ENCODE measurements at places on chromosomes 2 and 18.

DNA sequence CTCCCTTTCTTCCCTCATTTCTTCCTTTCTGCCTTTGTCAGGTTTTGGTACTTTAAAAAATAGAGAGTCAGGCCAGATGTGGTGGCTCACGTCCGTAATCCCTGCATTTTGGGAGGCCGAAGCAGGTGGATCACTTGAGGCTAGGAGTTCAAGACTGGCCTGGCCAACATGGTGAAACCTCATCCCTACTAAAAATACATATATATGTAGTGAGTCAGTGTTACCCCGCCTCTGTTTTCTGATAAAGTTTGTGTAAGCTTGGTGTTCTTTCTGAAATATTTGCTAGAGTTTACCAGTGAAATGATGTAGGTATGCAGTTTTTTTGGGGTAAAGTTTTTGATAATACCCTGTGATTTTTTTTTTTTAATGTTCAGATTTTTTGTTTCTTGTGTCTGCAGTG, 58.8 kb downstream of the DGKD start:
- DNase-seq: no peak

GRCh38 chr2:68771211-68771751, 36.7 kb downstream of the ARHGAP25 start:
- DNase-seq: no peak

GRCh38 chr2:171081649-171082111, 79.0 kb downstream of the TLK1 start:
- DNase-seq: no peak

- no peak for DNase-seq
Observed at GRCh38 chr2:184875911-184876310, 277.6 kb downstream of the ZNF804A start.

- DNase-seq: no peak
Observed at GRCh38 chr2:37125416-37125815, 31.4 kb downstream of the EIF2AK2 start.

GRCh38 chr2:226213717-226214116, 585.9 kb downstream of the IRS1 start:
- DNase-seq: no peak

DNA sequence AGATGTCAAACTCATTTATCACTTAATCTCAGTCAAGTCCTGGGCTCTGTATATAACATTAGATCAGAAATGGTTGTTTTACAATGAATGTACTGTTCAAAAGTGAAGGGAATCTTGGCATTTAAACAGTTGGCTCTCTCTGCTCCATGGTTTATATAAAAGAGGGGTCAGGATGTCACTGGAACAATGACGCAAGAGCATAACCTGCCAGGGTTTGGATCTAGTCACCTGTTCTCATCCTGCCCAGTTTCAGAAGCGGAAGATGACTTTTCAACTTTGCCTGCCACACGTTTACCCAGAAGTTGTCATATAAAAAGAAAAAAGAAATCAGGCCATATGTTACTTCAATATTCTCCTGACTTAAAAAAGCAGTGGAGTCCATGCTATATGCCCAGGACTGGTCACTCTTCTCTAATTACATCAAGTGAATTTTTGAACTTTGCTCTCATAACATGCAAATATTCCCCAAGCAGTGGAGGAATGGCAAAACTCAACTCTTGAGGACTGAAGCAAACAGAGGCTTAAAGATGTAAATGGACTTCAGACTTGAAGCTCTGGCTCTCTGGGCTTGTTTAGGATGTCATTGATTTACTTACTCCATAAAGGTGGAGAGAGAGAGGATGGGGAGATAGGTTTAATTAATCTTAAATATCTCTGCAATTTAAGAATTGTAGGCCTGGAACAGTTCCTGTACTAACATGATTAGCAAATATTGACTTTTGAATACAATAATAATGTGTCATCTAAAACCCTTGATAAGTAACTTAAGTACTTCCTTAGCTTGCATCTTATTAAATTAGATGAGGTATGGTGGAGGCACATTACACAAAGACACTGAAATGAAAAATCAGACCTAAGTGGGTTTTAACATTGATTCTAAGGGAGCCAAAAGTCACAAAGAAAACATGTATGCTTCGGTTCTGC, 58.3 kb downstream of the ETAA1 start:
- DNase-seq: no peak

GRCh38 chr18:532632-533031, 32.1 kb upstream of the COLEC12 start:
- DNase-seq: no peak

DNA sequence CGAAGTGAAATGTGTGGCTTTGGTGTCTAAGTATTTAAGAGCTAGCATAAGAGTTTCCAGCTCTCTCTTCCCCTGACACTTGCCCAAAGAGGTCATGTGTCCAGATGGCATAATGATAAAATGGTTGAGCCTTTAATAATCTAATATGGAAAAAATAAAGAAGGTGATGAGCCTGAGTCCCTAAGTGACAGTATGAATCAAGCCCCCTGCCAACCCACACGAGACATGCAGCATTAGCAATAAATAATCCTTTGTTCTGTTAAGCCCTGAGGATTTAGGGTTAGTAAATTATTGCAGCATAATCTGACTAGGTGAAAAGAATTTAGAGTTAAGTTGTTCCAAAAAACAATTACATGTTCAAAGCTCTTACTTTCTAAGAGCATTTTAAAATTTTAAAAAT, 217.2 kb upstream of the CCDC150 start:
- no peak for DNase-seq

GRCh38 chr2:222732489-222733178, 61.2 kb downstream of the MOGAT1 start:
- DNase-seq: no peak

- DNase-seq: no peak
Observed at GRCh38 chr2:23302591-23302990, 82.4 kb upstream of the KLHL29 start.

DNA sequence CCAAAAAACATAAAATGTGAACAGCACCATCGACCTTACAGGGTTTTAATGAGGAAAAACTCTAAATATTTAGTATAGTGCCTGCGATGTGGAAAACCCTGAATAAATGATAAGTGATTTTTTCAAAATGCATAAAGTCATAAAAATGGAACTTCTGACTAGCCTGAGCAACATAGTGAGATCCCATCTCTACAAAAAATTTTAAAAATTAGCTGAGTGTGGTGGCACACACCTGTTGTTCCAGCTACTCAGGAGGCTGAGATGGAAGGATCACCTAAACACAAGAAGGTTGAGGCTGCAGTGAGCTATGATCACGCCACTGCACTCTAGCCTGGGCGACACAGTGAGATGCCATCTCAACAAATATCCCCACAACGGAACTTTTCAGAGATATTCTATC, 4.2 kb downstream of the GGCX start:
- DNase-seq: no peak

GRCh38 chr2:234620018-234620417, 123.1 kb upstream of the ARL4C start:
- DNase-seq: no peak

- no peak for DNase-seq
Observed at GRCh38 chr2:156590085-156590739, 154.0 kb downstream of the GPD2 start.

GRCh38 chr2:230842473-230842872, 22.3 kb upstream of the ITM2C start:
- DNase-seq: no peak

DNA sequence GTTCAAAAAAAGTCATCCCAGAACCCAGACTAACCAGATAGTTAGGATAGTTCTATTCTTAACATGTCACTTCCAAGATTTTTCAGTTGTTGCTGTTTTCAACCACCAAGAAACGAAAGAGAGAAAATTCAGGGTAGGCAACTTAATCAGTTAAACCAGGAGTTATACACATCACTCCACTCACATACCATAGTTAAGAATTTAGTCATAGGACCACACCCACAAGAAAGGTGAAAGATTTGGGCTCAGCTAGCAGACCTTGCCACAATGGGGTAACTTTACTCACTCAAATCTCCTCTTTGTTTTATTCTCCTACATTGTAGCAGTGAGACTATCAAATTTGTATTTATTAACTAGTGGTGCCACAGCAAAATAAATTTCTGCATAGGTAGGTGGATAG, 473.6 kb downstream of the NUP35 start:
- no peak for DNase-seq

GRCh38 chr2:241000831-241001321, 2.5 kb downstream of the SNED1 start:
- no peak for DNase-seq

GRCh38 chr2:133167990-133168389, 400.3 kb downstream of the NCKAP5 start:
- DNase-seq: no peak

DNA sequence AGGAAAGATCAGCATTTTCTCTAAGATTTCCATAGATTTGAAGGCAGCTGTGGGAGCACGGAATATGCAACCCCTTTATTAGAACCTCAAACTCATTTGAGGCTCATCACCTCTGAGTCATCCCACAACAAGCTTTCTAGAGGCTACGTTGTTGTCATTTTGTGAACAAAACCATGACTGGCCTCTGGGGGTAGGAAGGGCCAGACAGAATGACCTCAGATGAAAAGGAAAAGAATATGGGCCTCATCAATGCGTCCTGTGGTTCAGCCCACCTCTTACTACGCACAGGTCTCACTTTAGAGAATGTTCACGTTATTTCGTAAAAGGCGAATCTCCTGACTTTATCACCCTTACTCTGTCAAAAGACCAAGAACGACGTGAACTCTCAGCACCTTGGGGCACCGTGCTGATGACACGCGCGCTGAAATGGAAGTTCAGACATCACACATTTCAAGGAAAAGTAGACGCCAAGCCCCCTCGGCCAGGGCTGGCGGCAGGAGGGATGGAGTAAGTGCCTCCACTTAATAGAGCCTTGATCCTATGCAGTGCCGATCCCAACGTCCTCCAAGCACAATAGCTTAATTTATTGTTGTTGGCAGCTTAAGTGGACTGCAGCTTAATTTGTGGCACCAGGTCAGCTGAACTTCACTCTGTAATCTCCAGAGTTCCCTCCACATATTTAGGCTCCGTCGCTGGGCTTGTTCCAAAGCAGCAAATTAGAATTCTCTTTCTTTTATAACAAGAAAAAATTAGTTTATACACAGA, 208.3 kb downstream of the EIPR1 start:
- no peak for DNase-seq

DNA sequence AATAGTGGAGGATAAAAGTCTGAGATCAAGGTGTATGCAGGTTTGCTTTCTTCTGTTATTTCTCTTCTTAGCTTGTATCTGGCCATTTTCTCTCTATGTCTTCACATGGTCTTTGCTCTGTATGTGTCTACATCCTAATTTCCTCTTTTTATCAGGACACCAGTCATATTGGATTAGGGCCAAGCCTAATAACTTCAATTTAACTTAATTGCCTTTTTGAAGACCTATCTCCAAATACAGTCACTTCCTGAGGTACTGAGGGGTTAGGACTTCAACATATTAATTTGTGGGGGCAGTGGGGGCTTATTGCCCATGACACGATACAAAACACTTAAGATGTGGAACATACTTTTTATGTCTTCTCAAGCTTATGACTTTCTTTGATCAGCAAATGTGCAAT, 632.9 kb upstream of the CELF4 start:
- no peak for DNase-seq

DNA sequence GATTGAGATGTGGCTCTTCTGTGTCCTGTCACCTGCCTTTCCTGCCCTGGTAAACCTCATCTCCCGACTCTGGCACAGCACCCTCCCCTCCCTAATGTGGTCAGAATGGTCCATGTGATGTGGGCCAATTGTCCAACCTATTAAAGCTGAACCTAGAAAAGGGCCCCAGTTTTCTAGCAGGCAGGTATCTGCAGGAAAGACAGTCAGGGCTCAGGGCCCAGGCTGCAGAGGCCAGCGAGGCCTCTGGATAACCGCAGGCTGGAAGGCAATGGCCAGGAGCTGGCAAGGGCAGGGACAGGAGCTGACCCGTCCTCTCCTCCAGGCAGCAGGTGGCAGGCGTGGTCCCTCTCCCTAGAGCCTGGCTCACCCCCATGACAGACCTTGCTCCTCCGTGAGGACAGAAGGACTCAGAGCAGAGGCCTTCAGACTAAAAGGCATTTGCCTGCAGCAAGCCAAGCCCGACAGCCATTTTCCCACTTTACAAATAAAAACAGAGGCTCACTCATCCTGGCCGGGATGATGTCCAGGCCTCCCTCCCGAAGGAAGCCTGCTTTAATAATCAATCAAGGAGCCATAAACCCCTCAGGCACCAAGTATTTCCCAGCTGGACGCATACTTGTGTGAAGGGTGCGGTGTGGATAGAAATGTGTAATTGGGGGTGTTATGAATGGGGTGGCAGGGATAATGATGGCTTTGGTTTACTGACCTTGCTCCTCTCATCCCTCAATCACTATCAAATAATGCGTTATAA, 107.1 kb downstream of the TWIST2 start:
- DNase-seq: no peak

- DNase-seq: no peak
Observed at GRCh38 chr2:152431370-152432098, 96.6 kb downstream of the FMNL2 start.

DNA sequence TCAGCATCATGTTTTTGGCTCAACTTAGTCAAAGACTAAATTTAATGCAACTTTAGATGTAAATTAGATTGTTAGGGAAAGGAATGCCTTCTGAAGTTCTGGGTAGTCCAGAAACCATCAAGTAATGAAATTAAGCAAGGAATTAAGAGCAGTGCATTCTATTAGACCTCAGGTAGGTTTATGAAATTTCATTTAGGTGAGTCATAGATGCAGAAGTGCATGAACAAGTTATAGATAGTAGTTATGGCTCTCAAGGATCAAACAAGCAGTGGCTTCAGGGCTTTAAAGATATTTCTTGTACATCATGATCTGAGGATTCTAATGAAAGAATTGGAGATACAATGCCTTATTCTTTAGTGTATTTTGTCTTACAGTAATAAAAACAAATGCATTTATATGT, 25.4 kb upstream of the SPOPL start:
- no peak for DNase-seq

GRCh38 chr2:58106896-58107295, 60.3 kb downstream of the VRK2 start:
- no peak for DNase-seq

DNA sequence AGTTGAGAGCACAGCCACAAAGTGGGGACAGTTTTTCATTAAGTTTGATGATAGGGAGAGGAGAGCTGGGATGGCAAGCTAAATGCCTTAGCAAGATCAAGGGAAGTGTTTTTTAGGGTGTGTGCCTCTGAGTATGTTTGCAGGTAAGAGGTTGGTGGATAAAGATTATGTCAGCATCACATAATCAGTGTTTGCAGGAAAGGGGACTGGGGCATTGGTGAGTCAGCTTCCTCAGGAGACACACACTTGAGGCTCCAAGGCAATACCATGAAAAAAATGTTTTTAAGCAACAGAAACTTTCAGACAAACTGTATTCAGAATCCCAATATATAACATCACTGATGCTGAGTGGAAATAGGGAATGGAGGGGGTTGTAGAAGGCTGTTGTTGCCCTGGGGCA, 25.4 kb upstream of the DTNB start:
- no peak for DNase-seq

- no peak for DNase-seq
Observed at GRCh38 chr18:50986360-50987087, 18.7 kb downstream of the ELAC1 start.

DNA sequence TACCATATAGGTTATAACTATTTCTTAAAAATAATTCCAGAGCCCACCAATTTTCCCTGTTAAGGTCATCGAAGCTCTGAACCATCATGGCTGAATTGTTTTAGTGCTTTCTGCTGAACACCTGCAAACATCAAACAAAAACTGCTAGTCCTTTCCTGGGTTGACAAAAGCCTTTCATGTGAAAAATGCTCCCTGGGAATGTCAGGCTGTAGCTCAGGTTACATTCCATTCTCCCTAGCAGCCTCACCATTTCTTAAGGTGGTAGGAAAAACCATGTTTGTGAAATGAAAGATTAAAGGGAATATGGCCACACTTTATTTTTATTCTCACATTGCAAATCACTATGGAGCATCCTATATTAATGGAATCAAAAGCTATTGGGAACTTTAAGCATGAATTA, 5.7 kb downstream of the TCF4 start:
- DNase-seq: no peak

All from CD8-positive, alpha-beta memory T cell (primary cell).